ENCODE measurements at places on chromosomes 4 and X.

DNA sequence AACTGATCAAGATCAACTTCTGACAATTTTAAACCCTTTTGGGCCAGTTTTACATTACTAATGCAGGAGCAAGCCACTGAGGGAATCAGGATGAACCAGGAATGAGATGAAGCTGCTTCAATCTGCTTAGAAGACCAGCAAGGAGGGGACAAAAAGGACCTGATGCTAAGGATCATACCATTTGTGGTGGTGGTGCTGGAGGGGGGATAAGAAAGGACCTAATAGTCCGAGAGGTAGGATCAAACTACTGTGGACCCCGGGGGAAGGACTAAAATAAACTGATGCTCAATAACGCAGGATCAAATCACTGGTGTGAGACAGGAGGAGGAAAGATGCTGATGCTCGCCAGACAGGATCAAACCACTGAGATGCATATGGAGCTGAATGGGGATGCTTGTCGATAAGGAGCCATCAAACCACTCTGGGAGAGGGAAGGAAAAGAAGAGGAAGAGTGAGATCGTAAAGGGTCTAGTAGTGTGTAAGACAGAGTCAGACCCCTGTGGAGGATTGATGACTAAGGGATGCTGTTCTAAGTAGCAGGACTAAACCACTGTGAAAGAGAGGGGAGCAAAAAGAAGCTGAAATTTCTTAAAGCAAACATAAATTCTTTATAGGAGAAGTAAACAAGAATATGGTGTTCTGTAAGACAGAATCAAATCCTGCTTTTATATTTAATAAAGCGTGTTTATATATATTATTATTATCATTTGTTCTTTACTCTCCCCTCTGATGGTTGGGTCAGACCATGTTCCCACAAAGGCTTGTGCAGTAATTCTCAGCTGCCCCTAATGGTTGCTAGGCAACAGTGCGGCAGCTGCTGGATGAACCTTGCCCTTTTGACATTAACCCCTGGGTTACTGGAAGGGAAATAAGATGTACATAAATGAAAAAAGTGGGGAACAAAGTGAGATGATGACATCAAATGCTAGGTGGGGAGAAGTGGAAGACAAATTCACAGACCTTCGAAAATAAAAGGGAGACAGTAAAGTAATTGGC lies 432.5 kb upstream of the FGF16 start:
- DNase-seq = no peak

GRCh38 chrX:41009850-41010846 lies 75.1 kb upstream of the USP9X start:
- DNase-seq = peak; percentile 32

DNA sequence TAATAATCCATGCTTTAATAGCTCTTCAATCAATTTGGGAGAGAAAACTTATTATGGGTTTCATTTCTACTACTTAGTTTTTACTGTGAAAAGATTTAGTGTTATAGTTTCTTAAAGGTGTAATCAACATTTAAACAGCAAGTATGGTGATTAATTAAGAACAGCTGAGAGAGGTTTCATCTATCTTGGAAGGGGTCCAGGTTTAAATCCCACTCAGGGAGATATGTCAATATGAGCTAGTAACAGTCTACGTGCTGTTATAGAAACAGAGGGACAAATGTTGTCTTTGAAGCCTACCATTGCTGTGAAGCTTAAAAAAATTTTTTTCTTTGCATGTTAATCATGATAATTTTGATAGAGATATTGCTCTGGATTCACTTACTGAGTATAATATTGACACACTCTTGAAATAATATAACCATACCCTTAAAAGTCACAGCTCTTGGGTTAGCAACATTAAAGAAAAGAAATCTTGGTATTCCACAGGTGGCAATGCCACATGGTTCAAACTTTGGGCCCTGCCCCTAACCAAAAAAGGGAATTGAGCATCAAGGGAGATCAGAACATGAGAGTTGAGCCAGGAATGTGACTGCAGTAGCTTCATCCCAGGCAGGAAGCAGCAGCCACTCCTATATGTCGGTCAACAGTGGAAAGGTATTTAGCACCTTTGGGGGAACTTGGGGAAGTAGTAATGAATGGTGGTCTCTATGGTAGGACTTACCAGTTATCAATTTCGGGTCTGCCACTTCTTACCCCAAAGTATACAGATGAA lies 107.8 kb downstream of the ANK2 start:
- DNase-seq = no peak

GRCh38 chr4:78923464-78924312 lies 15.6 kb downstream of the PAQR3 start:
- no peak for DNase-seq

DNA sequence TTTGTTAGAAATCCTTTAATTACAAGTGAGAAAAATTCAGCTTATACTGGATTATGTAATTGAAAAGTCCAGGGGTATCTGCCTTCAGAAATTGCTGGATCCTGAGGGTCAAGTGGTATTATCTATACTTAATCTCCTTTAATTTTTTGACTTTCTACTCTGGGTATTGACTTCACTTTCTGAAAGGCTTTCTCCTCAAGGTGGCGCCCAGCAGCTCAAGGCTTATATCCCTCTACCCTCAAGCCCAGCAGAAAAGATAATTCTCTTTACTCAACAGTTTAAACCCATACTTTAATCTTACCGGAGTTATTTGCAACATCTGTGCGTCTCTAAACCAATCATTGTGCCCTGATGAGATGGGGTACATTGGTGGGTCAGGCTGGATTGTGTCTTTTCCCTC lies 129.5 kb downstream of the LARP7 start:
- no peak for DNase-seq

DNA sequence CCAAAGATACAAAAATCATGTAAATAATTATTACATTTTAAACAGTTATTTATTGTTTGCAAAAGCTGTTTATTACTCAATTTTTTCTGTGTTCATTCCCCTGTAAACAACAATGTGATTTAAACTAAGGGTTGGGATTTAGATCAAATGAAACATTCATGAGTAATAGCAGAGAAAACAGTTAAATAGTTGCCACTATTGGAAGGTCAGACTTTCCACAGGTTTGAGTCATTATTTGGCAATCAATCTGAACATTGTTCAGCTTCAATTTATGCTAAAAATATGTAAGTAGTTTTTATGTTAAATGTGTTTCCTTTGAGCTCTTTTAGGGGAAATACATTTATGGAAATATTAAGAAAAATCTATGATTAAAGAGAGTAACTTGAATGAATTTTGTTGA lies 144.9 kb downstream of the STIM2 start:
- no peak for DNase-seq

- no peak for DNase-seq
Observed at GRCh38 chrX:48532161-48532560, 7.4 kb upstream of the TBC1D25 start.

DNA sequence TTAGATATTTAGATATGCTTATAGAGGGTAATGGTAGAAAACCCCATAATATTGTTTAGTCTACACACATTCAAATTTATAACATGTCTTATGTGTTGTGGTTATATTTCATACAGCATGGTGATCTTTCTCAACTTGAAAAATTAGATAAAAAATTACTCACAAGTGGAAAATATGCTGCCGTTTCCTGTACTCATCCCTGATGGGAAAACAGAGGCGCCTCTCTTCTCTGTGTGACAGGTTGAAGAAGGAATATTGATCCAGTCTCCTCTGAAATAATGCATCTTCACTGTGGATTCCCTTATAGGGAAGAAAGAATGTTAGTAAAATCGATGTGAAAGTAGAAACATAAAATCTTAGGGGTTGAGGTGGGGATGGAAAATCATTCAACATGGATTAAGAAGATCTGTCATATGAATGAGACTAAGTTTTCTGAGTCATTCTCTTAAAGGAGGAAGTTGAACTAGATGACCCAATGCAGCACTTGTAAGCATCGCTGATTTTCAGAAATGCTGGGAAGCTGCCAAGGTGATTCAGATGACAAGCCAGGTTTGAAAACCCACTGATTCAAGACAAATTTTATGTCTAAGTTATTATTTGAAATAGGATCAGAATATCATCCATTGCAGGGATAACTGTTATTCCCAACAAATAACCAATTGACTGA lies 70.7 kb downstream of the ANKRD50 start:
- DNase-seq = no peak

DNA sequence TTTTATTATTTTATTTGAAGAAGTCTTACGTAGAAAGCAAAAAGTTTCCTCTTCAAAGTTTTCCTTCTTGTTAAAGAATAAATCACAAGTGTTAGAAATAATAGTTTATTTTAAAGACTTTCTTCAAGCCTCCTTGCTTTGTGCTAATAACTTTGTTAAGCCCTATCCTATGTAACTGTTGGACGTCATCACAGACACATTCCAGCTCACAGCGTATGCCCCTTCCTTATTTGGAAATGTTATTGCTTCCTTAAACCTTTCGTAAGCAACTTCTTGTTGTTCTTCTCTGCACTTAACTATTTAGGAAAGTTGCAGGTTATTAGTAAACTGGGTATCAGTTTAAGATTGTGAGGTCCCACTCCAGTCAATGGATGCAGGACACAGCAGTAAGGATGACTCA lies 7.6 kb upstream of the SRD5A3 start:
- DNase-seq = no peak

DNA sequence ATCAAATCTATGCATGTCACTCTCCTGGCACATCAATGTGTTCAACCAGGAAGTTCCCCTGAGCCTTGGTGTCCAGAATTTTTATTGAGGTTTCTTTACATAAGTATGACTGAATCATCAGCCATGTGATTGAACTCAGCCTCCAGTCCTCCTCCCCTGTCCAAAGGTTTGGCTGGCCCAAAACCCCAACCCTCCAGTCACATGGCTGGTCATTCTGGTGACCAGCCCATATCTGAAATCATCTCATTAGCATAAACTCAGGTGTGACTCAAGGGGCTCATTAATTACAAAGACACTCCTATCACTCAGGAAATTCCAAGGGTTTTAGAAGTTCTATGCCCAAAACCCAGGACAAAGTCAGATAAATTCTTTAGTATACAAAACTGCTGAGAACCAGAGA lies 20.6 kb upstream of the SUPT20HL2 start:
- DNase-seq = no peak

- DNase-seq = no peak
Observed at GRCh38 chrX:137151403-137151802, 117.6 kb upstream of the GPR101 start.

DNA sequence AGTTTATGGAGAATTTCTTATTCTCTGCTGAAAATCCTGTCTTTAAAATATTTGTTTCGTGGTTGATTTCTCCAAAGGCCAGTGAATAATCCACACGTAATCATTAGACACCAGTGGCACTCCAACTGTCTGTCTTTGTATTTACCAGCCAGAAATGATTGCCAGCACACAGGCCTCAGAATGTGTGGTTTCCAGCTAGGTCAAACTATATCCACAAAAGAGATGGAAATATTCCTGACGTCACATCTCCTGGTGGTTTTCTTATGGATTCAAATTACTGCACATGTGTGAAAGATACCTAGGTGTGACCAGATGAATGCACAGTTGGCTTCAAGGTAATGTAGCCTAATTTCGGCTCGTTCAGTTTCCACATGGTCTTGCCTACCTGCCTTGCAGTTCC lies 27.2 kb upstream of the TENM3 start:
- no peak for DNase-seq

- no peak for DNase-seq
Observed at GRCh38 chrX:2684256-2684655, 6.8 kb upstream of the CD99 start.

DNA sequence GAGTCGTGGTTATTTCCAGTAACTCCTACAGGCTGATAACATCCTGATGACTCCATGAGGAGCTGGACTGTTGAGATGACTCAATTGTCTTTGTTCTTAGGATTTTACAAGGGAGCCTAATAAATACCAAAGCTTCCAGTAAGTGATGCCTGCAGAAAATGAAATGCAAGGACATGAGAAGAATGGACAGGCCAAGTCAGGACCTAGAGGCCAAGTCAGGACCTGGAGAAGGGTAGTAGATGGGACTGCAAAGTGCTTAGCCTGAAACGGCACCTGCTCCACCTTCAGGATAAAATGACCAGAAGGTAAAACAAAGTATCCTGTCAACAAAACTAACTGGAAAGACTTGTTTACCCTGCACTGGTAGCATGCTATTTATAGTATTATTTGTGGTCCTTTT lies 6.4 kb upstream of the SLC10A6 start:
- DNase-seq = no peak

DNA sequence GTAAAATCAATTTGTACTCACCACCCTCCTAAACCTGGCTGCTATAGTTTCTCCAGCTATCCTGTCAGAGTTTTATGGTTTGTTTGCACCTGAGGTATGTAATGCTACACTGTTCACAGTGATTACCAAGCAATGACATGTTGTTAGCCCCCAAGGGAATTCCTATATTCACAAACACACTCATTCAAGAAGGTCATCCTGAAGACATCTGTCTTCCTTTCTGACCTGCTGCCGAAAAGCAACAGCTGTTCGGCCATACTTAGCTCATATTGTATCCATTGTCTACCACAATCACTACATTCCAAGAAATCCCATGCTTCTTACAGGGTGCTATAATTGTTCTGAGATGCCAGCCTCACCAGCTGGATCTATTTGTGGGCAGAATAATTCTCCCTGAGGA lies 160.1 kb upstream of the GYPA start:
- no peak for DNase-seq

- DNase-seq = no peak
Observed at GRCh38 chr4:94202769-94203168, 4.9 kb upstream of the SMARCAD1 start.

DNA sequence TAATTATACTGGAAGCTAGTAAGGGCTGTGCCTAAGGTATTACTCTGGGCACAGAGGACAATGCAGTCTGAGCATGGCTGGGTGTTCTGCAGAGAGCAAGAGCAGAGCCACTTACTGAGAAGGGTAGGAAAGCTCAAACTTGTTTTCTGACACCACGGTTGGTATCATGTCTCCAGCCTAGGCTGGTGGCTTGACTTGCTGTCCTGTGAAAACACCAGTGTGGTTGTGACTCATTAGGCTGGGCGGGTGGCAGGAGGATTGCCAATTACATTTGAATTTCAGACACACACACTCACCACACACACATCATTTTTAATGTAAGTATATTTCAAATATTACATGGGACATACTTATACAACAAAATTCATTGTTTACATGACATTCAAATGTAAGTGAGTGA lies 19.7 kb upstream of the MTM1 start:
- DNase-seq = no peak

DNA sequence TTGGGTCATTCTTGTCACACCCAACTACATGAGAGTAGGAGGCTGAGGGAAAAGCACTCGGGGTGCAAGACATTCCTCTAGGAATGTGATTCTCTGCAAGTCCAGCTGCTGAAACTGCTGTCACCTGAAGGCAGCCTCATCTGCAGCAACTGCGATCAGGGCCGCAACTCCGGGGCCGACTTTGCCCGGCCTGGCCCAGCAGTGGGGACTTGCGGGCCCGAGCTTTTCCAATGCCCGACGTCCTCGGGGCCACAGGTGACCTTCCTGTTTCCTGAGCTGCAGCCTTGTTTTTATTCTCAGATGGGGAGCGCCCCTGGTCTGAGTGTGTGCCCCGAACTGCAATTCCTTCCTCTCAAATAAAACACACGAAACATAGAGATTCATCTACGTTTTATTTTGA lies 104.7 kb upstream of the NKX1-1 start:
- DNase-seq = no peak

GRCh38 chr4:74967324-74967723 lies 34.4 kb downstream of the PARM1 start:
- no peak for DNase-seq

GRCh38 chr4:173025131-173025530 lies 143.5 kb upstream of the GALNT7 start:
- DNase-seq = no peak
